ENCODE measurements at places on chromosomes 5 and 9.

DNA sequence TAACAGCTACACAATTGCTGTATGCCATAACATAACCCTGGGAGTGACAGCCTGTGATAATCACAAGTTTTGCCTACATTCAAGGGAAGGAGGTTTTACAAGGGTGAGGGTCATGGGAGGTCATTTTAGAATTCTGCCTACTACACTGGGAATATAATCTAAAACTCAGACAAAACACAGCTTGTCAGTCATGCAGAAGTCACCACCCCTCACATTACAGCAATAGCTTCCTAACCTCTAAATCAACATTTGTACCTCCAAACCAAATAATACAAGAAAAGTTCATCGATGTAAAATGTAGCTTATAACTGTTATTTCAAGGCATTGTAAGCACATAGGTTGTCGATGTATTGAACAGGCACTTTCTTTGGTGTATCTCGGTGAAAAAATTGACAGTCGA is 139.0 kb downstream of the FAM114A2 start:
- no peak for DNase-seq

GRCh38 chr9:75116306-75116705 is 28.0 kb downstream of the OSTF1 start:
- no peak for DNase-seq

- DNase-seq: no peak
Measured at GRCh38 chr5:14507156-14507941, 74.2 kb upstream of the OTULINL start.

DNA sequence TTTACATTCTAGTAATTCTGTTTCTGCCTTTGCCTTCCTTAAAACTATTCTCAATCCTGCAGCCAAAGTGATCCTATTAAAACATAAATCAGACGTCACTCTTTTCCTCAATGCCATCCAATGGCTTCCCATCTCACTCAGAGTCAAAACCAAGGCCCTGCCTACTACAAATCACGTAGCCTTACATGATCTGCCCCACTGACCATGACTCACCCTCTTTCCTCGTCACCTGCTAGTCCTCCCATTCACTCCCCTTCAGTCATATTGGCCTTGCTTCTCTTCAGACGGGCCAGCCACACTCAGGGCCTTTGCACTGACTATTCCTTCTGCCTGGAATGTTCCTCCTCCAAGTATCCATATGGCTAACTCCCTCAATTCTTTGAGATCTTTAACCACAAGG is 39.0 kb upstream of the DMXL1 start:
- DNase-seq: no peak

- DNase-seq: no peak
Measured at GRCh38 chr9:75448281-75448680, 360.0 kb downstream of the OSTF1 start.

- DNase-seq: no peak
Measured at GRCh38 chr9:9437641-9438040, 1175.2 kb downstream of the PTPRD start.

DNA sequence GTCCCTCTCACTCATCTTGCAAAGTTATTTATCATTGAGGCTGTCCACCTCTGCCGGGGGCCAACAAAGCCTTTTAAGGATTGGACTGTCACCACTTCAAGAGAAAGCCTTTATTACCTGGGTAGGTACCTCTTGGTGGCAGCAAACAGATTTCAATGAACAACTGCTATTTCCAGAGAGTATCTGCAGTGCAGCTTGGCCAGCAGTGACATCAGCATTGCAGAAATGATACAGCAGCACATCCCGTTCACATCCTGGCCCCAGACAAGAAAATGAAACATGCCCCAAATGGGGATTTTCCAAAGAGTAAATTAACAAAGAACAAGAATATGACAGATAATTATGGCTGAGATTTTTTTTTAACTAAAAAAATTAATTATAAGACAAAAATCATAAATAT is 2.3 kb upstream of the SPATA6L start:
- DNase-seq: no peak

GRCh38 chr5:1479581-1480188 is 34.4 kb upstream of the SLC6A3 start:
- peak; percentile 27 for DNase-seq

GRCh38 chr5:146592352-146592751 is 76.4 kb upstream of the GPR151 start:
- no peak for DNase-seq

Measured in endothelial cell of umbilical vein (primary cell).